Posterior vena cava (tissue), 2 donors: ENCODE measurements at places on chromosomes 4 and X.
A peak's percentile ranks its signal among the peaks of the same experiment; 100 is the strongest.

GRCh38 chrX:108132034-108132433 lies 40.5 kb downstream of the ATG4A start:
- no peak for DNase-seq

GRCh38 chr4:113881256-113881655 lies 98.2 kb downstream of the ARSJ start:
- no peak for DNase-seq

DNA sequence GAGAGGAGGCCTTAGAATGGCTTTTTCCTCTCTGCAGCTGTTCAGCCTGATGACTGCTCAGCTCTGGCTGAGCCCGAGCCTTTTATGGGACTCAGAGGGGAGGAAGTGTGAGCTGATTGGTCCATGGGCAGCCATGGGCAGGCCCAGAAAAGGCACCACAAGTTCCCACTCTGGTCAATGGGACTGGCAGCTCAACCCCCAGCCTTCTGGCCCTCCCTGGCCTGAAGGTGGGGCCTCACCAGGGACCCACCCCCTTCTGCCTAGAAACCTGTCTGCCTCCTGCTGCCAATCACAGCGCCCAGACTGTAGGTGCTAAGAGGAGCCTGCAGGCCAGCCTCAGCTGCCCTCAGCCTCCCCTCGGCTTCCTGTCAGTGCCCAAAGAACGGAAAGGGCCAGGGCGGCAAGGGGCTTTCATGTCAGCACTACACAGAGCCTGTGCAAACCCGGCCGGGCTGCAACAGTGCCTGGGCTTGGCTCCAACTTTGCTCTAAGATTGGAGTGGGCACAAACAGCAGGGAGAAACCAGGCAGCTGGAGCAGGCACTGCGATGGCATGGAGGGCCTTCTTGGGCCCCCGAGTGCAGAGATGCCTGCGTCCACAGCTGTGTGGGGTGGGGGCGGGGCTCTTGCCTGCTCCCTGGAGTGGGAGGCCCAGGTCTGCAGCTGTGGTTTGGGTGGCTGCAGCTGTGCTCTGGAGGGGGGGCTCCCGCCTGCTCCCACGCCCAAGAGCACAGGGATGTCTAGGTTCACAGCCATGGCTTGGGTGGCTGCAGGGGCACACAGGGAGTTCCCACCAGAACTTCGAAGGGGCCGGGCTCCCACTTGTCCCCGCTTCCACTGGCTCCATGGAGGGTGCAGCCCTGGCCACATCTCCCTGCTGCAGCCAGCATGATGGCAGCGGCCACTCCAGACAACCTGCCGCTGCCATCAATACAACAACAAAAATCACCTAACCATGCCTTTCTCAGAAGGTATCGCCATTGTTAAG lies 92.6 kb downstream of the NXF2 start:
- peak; percentile 77 for DNase-seq

GRCh38 chrX:134480061-134480460 lies 20.1 kb downstream of the HPRT1 start:
- DNase-seq: no peak

GRCh38 chr4:1393866-1394265 lies 12.4 kb downstream of the NKX1-1 start:
- peak; percentile 30 for DNase-seq

DNA sequence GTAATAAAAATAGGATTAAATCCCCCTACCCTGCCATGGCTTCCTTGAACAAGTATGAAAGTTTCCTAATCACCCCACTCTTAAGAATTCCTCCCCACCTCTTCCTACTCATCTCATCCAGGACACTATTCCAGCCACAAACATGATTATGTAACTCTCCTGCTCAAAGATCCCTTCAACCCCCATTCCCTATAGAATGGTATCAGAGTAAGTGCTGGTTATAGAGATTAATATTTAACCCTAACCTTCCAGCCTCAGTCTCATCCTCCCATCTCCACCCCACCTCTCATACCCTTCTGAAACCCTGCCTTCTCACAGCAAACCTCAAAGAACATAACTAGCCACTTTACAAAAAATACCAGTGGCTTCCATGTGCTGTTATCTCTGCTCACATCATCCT lies 155.1 kb downstream of the PPP3CA start:
- no peak for DNase-seq

DNA sequence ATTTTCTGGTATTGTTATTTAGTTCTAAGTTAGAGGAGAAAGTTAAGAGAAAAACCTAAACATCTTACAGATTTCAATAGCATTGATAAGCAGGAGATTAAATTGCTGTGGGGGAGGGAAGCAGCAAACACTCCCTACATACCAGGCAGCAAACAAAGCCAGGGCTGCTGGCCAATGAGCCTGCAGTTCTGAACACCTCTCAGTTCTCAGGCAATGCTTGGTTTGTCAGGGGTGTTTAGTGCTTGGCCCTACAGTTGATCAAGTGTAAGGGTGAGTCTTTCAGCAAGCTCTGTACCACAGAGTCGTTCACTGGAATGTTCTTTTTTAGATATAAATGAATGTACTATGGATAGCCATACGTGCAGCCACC lies 38.6 kb downstream of the EGFL6 start:
- no peak for DNase-seq
